ENCODE measurements at places on chromosomes 5 and 9.
A peak's percentile ranks its signal among the peaks of the same experiment; 100 is the strongest.

GRCh38 chr9:121893786-121894185 lies 199.3 kb downstream of the TTLL11 start:
- DNase-seq, result no peak

DNA sequence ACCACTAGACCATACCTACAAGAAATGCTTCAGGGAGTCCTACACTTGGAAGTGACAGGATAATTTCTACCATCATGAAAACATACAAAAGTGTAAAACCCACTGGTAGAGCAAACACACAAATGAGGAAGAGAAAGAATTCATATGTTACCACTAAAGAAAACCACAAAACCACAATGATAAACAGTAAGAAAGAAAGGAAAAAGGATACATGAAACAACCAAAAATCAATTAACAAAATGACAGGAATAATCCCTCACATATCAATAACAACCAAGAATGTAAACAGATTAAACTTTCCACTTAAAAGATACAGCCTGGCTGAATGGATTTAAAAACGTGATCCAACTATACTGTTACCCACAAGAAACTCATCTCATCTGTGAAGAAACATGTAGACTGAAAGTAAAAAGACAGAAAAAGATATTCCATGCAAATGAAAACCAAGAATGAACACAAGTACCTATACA lies 83.4 kb downstream of the LPAR1 start:
- no peak for DNase-seq

DNA sequence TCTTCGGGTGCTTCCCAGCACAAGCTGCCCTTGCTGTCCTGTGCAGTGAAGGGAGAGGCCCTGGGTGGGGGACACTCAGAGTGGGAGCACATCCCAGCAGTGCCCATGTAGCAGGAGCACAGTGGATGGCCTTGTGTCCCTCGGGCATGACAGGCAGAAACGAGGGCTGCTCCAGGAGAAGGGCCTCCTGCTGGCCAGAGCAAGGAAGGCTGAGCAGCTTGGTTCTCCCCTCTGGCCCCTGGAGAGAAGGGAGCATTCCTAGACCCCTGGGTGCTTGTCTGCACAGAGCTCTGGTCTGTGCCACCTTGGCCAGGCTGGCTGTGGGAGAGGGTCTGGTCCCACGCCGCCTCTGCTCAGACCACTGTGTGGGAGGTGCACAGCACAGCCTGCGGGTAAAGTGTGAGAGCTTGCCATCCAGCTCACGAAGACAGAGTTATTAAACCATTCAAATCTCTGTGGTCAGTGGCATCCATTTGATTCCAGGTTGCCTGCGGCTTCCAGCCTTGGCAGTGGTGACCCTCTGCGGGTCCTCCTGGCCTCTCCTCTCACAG lies 18.3 kb downstream of the FBXW5 start:
- no peak for DNase-seq

GRCh38 chr5:96640696-96641095 lies 21.5 kb upstream of the CAST start:
- DNase-seq, result no peak

DNA sequence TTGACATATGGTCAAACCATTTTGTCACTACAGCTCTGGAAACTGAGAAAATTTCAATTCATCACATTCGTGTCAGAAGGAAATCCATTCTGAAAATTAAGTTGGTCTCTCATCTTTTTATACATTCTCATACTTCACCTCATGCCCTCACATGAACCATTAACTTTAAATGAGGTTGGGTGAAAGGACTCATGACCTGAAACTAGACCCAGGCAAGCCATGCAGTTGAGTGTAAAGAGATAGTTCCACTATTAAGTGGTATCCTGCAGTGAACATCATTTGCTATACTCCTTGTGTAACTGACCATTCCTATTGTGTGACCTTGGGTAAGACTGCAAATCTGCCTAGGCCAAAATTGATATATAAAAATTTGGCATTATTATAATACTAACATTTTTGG lies 299.6 kb upstream of the GRIN3A start:
- DNase-seq, result no peak

- no peak for DNase-seq
Observed at GRCh38 chr9:27337236-27337635, 40.3 kb upstream of the EQTN start.

- DNase-seq, result no peak
Observed at GRCh38 chr5:135309391-135310327, 89.4 kb downstream of the MACROH2A1 start.

GRCh38 chr5:118043531-118043930 lies 944.8 kb downstream of the DTWD2 start:
- DNase-seq, result no peak

DNA sequence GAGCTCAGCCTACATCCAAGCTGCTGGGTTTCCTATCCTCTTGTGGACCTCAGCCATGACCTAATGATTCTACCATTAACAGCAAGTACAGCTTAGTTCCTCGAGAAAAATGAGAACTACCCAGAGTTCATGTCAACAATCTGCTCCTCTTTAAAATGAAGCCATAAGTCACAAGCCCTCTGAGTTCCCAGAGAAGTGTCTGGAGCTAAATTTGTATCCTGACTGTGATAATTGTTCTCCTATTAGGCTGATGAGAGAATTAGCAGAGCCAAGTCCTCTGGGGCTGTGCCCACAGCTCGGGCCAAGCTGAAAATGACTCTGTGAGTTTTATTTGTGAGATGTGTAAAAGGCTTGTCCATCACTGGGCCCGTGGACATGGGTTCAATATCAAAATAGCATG lies 145.1 kb upstream of the SMIM23 start:
- no peak for DNase-seq

DNA sequence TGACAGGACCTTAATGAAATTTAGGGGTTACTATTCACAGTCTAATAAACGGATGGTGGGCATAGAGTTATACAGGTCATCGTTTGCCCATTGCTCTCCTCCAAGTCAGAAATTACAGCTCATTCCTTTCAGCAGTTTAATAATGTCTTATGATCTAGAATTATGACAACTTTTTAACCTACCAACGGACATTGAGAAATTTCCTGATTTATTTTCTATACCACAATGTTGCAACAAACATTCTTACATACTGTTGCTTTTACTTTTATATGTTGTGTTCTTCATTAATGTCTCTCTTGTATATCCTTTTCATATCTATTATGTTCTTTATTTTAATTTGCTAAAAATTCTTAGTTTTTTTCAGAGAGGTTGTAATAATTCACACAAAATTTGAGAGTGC lies 152.8 kb upstream of the PRLR start:
- no peak for DNase-seq

- no peak for DNase-seq
Observed at GRCh38 chr9:17453751-17454150, 125.1 kb upstream of the SH3GL2 start.

DNA sequence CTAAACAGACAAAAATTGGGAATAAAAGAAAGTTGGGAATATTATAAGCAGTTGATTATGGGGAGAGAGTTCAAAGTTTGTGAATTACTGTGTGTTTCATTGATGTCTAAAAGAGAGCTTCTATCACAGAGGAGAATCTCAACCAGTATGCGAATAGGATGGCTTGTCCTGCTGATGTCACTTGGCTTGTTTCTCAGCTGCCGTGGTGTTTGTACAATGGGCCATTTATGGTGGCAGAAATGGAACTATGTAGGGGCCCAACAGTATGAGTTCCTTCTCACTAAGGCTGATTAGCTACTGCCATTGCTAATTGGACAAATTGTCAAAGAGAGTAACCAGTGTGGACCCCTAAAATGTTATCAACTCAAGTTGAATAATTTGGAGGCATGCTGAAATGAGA lies 103.9 kb downstream of the ST8SIA4 start:
- DNase-seq, result no peak

GRCh38 chr9:32404856-32405255 lies 20.4 kb downstream of the ACO1 start:
- DNase-seq, result no peak

- peak; percentile 59 for DNase-seq
Observed at GRCh38 chr5:1008451-1009358, at the start of gene NKD2. TSS of gene NKD2 (plus strand) at chr5:1008802. CDS start at chr5:1009058, 256 bp downstream.

DNA sequence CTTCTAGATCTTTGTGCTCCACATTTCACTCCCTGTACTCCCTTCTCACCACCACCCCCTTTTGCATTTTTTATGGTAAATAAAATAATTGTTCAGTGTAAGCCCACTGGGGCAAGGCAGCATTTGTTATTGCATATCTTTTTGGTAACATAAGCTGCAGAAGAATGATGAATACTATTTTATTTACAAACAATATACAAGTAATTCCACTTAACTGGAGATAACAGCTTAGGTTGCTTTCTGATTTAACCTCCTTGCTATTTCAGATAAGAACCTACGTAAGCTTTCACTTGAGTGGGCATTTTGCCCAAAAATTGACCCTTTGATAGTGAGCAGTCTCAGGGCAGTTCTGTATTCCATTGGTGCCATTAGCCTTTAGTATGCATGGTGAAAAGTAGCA lies 417.9 kb downstream of the SH3GL2 start:
- DNase-seq, result no peak

- no peak for DNase-seq
Observed at GRCh38 chr5:64654561-64654938, 35.8 kb upstream of the SHISAL2B start.

DNA sequence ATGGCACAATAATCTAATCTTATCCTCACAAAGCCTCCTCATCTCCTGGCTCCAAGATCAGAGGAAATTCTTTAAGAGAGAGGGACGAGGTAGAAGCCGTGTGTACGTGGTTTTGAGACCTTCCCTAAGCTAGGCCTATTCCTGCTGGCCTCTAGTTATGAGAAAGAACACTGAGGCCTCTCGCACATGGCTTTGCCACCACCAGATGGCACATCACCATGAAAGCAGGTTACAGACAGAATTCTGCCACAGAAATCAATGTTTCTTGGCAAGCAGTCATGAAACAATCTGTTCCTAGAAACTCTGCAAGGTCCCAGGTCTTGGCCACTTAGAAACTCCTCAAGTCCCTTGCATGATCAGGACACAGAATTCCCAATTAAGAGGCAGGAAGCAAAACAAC lies 268.2 kb upstream of the TAS2R1 start:
- DNase-seq, result no peak

DNA sequence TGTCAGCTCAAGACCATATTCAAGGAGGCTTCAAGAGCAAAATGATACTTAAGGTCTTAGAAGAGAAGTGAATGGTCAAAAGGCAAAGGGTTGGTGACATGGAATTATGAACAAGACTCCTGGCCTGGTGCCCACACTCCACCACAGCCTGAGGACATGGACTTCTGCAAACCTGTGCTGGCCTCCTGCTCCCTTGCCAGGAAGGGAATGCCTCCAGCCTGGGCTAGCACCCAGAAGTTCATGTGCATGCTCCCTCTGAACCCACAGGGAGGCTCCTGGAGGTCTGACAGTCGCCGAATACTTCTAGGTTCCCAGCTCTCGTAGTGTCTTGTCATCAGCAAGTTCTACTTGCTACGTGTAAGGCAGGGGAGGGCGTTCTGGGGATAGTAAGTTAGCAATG lies 156.7 kb downstream of the FSTL4 start:
- peak; percentile 80 for DNase-seq

GRCh38 chr5:144121577-144121976 lies 48.9 kb downstream of the YIPF5 start:
- DNase-seq, result no peak
